GM20000 (cell line): ENCODE measurements at places on chromosomes 2 and 18.
A peak's percentile ranks its signal among the peaks of the same experiment; 100 is the strongest.

GRCh38 chr2:222208010-222208690, 90.6 kb downstream of the PAX3 start:
- no peak for DNase-seq

GRCh38 chr2:73089270-73090030, 17.9 kb upstream of the SFXN5 start:
- no peak for DNase-seq

DNA sequence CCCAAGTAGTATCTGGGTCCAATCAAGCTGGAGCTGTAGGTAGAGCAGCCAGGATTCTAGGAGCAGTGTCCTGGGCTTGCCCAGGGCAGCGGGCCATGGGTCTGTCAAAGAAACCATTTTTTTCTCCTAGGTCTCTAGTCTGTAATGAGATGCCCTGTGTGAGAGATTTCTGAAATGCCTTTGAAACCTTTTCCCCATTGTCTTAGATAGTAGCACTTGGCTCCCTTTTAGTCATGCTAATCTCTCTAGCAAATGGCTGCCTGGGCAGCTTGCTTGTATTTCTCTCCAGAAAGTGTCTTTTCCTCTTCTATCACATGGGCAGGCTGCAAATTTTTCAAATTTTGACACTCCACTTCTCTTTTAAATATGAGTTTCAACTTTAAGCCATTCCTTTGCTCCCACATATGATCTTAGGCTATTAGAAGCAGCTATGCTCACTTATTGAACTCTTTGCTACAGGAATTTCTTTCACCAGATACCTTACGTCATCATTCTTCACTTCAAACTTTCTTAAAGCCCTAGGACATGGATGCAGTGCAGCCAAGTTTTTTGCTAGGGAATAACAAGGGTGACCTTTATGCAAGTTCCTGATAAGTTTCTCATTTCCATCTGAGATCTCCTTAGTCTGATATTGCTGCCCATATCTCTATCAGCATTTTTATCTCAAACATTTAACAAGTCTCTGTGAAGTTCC, 890.2 kb upstream of the VRK2 start:
- no peak for DNase-seq

DNA sequence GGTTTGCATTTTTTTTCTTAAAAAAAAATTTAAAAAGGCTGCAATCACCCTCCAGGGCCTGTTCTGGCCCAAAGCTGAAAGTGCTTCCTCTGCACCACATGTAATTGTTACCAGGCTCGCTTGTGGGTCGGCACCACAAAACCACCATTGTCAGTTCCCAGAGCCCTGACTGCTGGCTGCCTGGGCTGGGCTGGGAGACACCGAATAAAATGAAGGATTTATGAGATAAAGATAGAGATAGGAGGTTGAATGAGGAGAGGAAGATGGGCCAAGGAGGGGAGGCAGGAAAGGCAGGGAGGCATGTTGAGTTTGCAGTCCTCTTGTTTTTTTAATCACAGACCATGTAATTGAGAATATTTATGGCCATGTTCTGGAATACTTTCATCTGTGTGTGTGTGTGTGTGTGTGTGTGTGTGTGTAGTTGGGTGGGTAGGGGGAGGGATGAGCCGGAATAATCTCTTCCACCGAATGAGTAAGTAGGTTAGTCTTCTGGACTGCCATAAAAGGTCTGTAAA, 14.7 kb downstream of the NRP2 start:
- no peak for DNase-seq

DNA sequence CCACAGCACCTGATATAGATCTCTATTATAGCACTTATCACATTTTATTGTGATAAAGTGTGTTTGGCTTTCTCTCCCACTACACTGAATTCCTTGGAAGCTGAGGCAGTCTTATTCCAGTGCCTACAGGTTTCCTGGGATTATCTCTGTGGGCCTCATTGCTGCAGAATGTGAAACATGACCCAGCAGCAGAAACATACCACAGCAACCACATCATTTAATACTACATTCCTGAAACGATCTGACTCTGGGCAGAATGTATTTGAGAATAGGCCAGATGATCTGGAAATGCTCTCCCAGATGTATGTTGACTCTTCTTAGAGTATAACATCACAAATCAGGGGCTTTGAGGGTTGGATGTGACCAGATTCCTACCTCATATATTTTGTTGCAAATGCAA, 323.5 kb upstream of the TANK start:
- no peak for DNase-seq

DNA sequence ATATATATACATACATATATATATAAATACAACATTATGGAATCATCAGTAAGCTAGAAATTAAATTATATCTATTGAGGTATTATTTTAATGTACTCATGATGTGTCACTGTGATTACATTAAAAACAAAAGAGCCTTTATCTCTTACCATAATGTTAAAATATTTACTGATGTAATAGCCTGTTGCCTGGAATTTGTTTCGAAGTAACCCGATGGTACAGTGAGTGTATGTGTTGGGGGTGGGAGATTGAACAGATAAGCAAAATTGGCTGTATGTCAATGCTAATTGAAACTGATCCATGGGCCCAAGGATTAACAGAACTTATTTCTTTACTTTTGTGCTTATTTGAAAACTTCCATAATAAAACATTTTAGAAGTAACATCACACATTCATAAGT, 1473.2 kb downstream of the LRP1B start:
- DNase-seq, result no peak

GRCh38 chr2:127293748-127294562, at the start of gene ERCC3:
ERCC3 (minus strand) TSS chr2:127294144; CDS start chr2:127294081, 63 bp downstream.
- DNase-seq, result peak; percentile 96

DNA sequence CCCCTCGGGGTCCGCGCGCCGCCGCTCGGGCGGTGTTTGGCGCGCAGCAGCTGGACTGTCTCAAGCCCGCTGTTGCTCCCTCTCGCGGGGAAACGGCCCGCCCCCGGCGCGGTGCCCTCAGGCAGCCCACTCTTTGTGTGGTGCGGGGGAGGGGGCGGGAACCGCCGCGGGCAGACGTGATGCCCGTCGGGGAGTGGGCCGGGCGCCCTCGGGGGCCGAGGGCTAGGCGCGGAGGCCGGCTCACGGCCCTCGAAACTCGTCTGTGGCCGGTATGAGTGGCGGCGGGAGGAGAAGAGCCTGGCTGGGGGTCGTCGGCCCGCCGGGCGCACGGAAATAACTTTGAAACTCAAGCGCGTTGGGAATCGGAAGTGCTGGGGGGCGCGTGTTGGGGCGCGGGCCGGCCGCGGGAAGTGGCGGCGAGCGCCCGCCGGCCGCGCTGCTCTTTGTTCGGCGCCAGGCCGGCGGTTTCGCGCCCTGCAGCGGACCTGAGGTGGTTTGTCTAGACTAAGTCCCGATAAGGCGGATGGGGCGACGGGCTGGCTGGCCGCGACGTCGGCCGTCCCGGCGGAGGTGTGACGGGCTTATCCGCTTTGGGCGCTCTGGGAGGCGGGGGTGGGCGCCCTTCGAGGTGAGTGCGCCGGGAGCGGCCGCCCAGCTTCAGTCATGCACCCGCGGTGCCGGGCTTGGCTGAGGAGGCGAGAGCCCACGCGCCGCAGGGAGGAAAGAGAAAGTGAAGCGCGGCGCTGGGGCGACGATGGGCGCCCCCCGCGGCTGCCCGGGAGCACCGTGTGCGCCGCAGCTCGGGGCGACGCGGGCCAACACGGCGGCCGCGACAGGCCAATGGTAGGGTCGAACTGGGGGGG, 679 bp downstream of the PTMA start:
- DNase-seq, result peak; percentile 48

GRCh38 chr2:18436503-18437005, 123.9 kb downstream of the RDH14 start:
- no peak for DNase-seq

DNA sequence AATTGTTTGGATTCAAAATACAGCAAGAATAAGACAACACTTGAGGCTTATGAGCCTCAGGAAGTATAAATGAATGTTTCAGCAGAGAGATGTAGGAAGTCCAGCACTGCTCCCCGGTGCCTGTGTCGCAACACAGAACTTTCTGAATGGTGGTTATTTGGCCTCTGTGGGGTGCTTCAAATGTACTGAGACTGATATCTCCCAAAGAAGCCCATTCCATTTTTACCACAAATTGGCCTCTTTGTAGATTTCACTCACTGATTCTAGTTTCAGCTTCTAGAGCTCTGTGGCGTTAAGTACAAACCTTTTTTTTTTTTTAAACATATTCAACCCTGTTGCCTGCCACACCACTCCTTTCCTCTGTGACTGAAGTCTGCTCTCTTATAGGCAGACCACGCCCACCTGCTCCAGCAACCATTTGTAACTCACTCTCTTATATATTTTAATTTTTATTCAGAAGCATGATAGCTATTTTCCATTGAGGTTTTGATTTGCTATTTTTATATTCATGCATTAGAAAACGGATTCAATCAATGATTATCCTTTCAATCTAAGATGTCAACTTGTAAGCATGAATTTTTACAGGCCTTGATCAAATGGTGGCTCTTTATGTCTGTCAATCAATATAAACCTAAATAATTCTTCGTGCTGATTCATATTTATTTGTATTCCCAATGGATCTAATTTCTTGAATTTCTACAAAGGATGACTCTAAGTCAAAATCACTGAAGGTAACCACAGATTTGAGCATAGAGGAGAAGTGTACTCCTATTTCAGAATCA, 277.1 kb upstream of the CCDC68 start:
- DNase-seq, result peak; percentile 27

DNA sequence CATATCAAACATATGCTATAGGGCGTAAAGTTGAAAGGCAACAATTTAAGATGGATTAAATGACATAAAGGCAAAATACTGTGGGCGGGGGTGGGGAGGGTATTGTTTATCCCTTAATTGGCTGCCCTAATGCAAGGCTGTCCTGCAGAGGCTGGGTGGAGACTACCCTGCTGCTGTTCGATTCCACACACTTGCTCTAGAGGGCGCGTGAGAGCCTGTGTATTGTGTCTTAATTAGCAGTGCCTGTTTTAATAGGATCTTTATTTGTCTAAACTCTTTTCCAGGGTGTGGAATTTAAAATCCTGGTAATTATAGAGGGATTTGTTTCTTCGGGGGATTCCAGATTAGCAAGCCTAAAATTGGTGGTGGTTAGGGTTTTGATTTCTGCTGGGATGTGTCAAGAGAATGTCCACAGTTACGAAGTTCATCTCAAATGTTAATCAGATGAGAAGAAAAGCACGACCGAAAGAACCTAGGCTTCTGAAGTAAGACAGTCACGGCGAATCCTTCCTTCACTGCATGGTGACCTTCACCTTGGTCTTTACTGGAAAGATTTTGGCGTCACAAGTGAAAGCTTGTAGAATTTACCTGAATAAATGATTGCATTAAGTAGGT, 103.5 kb upstream of the MAP3K20 start:
- DNase-seq, result peak; percentile 67

DNA sequence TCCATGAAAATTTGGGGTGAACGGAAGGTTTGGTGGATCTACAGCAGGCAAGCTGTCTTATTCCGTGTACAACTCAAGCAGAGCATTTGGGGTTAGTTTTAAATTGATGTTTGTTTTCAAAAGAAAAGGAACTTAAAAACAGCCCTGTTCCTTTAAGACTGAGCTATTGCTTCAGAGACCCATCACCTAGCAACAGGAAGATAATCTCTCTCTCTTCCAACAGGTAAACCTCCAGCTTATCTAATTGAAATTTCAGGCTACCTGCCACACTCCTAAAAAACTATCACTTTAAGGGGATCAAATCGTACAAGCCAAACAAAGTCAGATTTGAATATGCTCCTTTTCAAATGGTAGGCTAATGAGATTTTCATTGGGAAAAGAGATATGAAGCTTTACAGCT, 101.8 kb downstream of the RNF152 start:
- DNase-seq, result no peak

DNA sequence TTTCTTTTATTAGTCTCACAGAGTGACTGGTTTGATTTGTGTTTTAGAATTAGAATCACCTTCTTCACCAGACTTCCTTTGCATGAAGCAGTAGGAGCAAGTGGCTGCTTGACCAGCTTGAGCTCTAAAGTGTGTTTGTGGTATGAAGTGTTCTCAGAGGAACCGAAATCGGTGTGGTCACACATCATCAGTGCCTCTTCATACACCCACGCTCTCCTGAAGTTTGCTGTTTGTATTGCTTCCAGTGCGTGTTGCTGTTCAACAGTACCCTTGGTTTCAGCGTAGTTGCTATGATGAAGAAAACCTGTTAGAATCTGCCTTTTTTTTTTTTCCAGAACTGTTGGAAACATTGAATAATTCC, 77.9 kb downstream of the LIMS1 start:
- peak; percentile 59 for DNase-seq

GRCh38 chr2:173126819-173127218, 51.2 kb downstream of the MAP3K20 start:
- DNase-seq, result no peak

DNA sequence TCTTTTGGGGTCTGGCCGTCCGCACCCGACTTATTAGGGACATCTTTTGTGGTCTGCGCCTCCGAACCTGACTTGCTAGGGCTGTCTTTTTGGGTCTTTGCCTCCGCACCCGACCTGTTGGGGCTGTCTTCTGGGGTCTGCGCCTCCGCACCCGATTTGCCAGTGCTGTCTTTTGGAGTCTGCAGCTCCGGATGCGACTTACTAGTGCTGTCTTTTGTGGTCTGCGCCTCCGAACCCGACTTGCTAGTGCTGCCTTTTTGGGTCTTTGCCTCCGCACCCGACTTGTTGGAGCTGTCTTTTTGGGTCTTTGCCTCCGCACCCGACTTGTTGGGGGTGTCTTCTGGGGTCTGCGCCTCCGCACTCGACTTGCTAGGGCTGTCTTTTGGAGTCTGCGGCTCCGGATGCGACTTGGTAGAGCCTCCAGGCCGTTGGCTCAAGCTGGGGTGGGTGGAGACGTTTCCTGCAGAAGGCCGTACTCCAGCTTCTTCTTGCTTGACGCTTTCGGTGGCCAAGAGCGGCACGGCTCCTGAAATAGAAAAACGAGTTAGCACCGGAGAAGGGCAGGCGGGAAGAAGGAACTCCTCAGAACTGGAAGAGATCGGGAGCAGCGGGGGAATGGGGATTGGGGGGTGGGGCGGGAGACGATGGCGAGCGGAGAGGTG, 498 bp downstream of the TGOLN2 start:
- DNase-seq, result peak; percentile 55

DNA sequence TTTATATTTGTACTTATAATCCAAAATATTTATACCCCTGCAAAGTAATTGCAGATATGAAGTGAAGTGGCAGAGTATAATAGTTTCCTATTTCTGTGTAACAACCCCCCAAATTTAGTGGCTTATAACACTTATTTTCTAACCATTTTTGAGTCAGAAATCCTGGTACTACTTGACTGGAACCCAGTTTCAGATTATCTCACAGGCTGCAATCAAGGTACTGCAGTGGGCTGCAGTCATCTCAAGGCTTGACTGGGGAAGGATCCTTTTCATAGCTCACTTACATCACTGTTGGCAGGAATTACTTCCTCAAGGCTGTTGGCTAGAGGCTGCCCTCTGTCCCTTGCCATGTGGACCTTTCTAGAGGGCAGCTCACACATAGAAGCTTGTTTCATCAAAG, 558.2 kb upstream of the PKDCC start:
- no peak for DNase-seq

DNA sequence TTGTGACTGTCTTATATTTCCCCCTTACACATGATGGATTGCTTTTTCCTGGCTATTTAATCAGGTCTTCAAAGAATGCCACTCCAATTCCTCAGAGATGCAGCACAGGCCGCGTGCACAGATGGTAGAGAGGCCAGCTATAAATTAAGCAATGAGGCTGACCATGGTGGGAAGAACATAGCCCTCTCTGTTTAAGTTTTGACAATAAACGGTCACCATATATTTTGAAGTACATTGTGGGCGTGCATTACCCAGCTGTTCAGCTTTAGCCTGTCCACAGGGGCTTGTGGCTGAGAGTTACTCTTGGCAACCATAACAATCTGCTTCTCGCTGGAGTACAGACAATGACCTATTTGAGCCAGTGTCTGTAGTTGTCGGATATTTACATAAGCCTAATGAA, 730.8 kb downstream of the DCC start:
- DNase-seq, result no peak
